Body of pancreas (tissue), 4 donors: ENCODE measurements at places on chromosomes 11 and 22. TPM values are rescaled to one million over a fixed set of nuclear protein-coding genes. Genes with fewer than 3 reads are reported as not detected.

DNA sequence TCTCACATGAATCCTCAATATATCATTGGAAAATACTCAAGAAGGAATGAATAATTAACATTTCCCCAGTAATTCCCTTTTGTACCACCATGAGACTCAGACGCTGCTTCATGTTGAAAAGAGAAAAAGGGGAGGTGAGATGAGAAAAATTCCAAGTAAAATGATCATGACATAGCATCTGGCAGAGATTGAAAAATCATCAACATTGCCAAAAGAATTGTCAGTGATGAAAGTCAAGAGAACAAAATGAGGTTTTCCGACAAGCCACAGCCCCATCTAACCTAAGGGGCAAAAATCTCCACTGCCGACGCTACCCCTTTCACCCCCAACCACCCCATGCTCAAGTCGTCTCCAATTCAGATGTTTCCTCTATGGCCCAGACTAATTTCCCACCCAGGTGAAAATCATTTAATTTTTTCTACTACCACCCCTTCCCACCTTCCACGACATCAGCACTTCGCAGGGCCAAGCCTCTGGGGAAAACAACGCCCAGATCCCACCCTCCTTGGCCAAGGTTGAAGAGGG lies 1.2 kb downstream of the RAB6A start:
- no peak for DNase-seq

DNA sequence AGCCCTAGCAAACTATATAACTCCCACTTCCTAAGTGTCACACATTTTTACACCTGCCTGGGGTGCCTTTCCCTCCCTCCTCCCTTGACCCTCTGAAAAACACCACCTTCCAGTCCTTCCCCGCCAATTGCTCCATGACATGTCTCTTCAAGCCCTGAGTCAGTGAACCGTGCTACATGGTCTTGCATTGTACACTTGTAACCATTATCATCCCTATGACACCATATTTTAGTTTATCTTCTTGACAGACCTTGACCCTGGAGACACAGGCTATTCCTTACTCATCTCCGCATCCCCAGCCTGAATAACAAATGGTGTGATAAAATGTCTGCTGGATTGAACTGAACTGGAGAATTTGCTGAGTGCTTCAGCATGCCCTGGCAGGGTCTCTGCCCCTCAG lies 36.9 kb downstream of the TNKS1BP1 start:
- no peak for DNase-seq

- DNase-seq: no peak
These were observed 12.8 kb downstream of the MRPL17 start for GRCh38 chr11:6670202-6670830.

- DNase-seq: no peak
These were observed 239.0 kb upstream of the PDGFD start for GRCh38 chr11:104402812-104403521.

GRCh38 chr22:19798891-19799293 lies 38.3 kb downstream of the TBX1 start:
- no peak for DNase-seq

- DNase-seq: no peak
These were observed 38.6 kb upstream of the SC5D start for GRCh38 chr11:121253951-121254350.

- no peak for DNase-seq
These were observed 5.1 kb downstream of the APBB1 start for GRCh38 chr11:6413791-6414201.

Gene PKDREJ
- total RNA-seq: under 0.01 TPM
